Activated T-helper 2 cell treated with anti-CD3 and anti-CD28 coated beads, Interferon-gamma antibody, Interleukin-2, Interleukin-4, amounts not matched to agents 10 μg/mL and 5 μg/mL and 100 μg/mL, durations not matched to agents 14 hours and 24 hours and 36 hours (primary cell): ENCODE measurements at places on chromosomes 11 and 22. TPM values are rescaled to one million over a fixed set of nuclear protein-coding genes. Genes with fewer than 3 reads are reported as not detected.

DNA sequence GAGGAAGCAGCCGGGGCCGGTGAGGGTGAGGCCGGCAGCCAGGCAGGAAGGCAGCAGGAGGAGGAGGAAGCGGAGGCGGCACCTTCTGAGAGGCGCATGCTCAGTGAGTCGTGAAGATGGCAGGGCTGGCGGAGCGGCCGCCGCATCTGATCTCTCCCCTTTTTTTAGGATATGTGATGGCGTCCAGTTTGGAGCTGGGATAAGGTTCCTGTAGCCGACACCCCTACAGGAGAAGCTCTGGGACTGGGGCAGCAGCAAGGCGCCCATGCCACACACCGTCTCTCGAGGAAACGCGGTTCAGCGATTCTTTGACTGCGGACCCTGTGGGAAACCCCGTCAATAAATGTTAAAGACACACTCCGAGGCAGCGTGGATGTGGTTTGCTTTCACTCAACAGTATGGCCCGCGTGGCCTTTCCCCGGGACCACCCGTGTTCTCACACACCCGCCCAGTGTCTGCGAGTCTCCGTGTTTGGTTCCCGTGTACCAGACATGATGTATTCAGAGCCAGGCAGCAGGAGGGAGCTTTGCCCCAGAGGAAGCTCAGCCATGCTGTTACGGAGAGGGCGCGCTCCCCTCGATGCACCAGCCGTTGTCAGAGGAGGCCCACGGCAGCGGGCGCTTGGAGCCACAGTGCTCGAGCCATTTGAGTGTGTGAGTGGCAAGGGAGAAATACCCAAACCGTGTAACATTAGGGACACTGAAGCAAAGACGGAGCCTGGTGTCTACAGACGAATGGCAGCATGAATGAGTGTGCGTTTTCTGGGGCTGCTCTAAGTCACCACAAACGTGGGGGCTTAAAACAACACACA is 27.7 kb upstream of the PARVB start:
- H3K27ac ChIP-seq: peak overlapping the region; percentile 88
- H3K4me1 ChIP-seq: peaks cover 15% of the 10 kb centered on the region
- peaks cover 66% of the 10 kb centered on the region for H3K36me3 ChIP-seq
- DNase-seq: peak; percentile 60
- no peaks in the 10 kb centered on the region for H3K27me3 ChIP-seq
- H3K4me3 ChIP-seq: peak overlapping the region; percentile 90

APOL4 gene
- total RNA-seq: 0.48 and 0.52 TPM in 2 replicates

DNA sequence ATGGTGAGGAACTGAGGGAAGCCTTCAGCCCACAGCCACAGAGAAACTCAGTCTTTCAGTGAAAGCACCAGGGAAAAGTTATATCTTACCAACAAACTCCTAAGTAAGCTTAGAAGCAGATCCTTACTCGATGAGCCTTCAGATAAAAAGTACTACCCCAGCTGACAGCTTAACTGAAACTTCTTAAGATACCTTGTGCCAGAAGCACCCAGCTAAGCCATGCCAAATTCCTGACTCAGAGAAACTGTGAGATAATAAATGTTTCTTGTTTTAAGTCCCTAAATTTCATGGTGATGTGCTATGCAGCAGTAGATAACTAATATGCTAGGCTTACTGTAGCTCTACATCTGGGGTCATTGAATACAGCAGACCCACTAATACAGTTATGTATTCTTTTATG is 2025.0 kb downstream of the LRRC4C start:
- no peaks in the 10 kb centered on the region for H3K36me3 ChIP-seq
- H3K4me3 ChIP-seq: no peak overlapping the region
- H3K27me3 ChIP-seq: no peaks in the 10 kb centered on the region
- DNase-seq: no peak
- no peaks in the 10 kb centered on the region for H3K4me1 ChIP-seq

GRCh38 chr11:93000511-93001476 is 31.3 kb downstream of the MTNR1B start:
- no peaks in the 10 kb centered on the region for H3K36me3 ChIP-seq
- no peaks in the 10 kb centered on the region for H3K4me1 ChIP-seq
- no peak overlapping the region for H3K4me3 ChIP-seq
- no peak for DNase-seq
- no peak overlapping the region for H3K27ac ChIP-seq
- no peaks in the 10 kb centered on the region for H3K27me3 ChIP-seq

- H3K36me3 ChIP-seq: no peaks in the 10 kb centered on the region
- DNase-seq: no peak
- H3K4me3 ChIP-seq: no peak overlapping the region
Observed at GRCh38 chr22:18970176-18970947, 34.3 kb upstream of the PRODH start.

DNA sequence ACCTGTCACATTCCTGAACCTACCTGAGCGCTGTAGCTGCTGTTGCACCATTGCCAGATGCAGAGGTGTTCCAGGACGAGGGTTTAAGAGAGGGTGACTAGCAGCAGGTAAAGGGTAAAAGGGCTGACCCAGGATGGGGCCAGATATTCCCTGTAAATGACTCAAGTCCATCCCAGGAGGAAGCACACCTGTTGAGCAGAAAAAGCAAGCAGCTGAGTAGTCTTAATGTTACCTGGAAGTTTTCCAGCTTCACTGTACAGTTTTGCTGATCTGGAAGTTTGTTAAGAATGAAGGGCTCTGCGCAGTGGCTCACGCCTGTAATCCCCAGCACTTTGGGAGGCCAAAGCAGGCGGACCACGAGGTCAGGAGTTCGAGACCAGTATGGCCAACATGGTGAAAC is 41.3 kb downstream of the DRG1 start:
- no peak for DNase-seq
- no peaks in the 10 kb centered on the region for H3K27me3 ChIP-seq
- peaks cover 94% of the 10 kb centered on the region for H3K36me3 ChIP-seq
- H3K4me3 ChIP-seq: no peak overlapping the region
- peaks cover 5% of the 10 kb centered on the region for H3K4me1 ChIP-seq

- peaks cover 8% of the 10 kb centered on the region for H3K27me3 ChIP-seq
- peak overlapping the region; percentile 84 for H3K4me3 ChIP-seq
- peaks cover 11% of the 10 kb centered on the region for H3K36me3 ChIP-seq
- peaks cover 37% of the 10 kb centered on the region for H3K4me1 ChIP-seq
- H3K27ac ChIP-seq: no peak overlapping the region
Observed at GRCh38 chr11:45848654-45849081, 1.4 kb downstream of the CRY2 start.

C1QTNF4 gene
- 0.21 and 0.30 TPM in 2 replicates for total RNA-seq

GTPBP1 gene
- 101 and 106 TPM in 2 replicates for total RNA-seq

DNA sequence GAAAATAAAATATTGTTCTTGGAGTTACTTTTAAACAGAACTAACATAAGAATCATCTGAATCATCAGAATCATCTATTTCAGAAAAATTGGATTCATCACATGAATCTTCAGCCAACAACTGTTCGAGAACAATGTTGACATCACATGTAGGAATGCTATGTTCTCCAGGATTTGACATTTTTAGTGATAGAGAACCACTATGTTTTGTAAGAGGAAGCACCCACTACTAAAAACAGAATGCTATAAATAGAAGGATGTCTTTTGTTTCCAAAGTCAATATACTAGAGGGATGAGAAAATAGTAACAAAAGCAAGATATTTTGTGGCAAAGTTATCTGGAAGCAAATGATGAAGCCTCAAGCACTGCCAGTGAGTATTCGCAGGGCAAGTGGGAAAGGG is 263.4 kb upstream of the DDI1 start:
- no peaks in the 10 kb centered on the region for H3K36me3 ChIP-seq
- no peak overlapping the region for H3K4me3 ChIP-seq

GRCh38 chr22:48071828-48072227 is 1309.4 kb downstream of the TBC1D22A start:
- DNase-seq: no peak
- no peaks in the 10 kb centered on the region for H3K36me3 ChIP-seq
- no peak overlapping the region for H3K4me3 ChIP-seq
- H3K4me1 ChIP-seq: no peaks in the 10 kb centered on the region
- H3K27me3 ChIP-seq: peaks cover 27% of the 10 kb centered on the region

- H3K4me1 ChIP-seq: peaks cover 2% of the 10 kb centered on the region
- no peaks in the 10 kb centered on the region for H3K36me3 ChIP-seq
- peak; percentile 70 for DNase-seq
Observed at GRCh38 chr22:17830043-17830961, 56.0 kb upstream of the BID start.

RGL4 gene
- 4.9 and 5.7 TPM in 2 replicates for total RNA-seq

DNA sequence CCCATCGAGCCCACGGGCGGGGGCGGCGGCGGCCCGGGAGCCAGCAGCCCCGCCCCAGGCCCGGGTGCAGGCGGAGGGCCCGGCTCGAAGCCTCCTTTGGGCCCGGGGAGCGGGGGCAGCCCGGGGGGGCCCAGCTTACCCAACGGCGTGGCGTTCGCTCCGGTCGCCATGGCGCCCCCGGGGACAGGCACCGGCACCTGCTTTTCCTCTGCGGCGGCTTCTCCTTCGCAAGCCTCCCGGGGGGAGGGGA is 194 bp downstream of the SF1 start:
- peaks cover 52% of the 10 kb centered on the region for H3K4me1 ChIP-seq
- H3K4me3 ChIP-seq: peak overlapping the region; percentile 64

GRCh38 chr11:86183694-86184093 is 60.9 kb upstream of the EED start:
- peaks cover 24% of the 10 kb centered on the region for H3K4me1 ChIP-seq
- DNase-seq: no peak
- no peaks in the 10 kb centered on the region for H3K27me3 ChIP-seq
- H3K4me3 ChIP-seq: no peak overlapping the region

GRCh38 chr22:39457198-39457555 is 365 bp downstream of the MGAT3 start:
- no peak overlapping the region for H3K27ac ChIP-seq
- peaks cover 1% of the 10 kb centered on the region for H3K4me1 ChIP-seq
- no peak for DNase-seq

- peak overlapping the region; percentile 85 for H3K27ac ChIP-seq
- H3K27me3 ChIP-seq: no peaks in the 10 kb centered on the region
- H3K36me3 ChIP-seq: peaks cover 16% of the 10 kb centered on the region
- H3K4me3 ChIP-seq: peak overlapping the region; percentile 91
- H3K4me1 ChIP-seq: peaks cover 31% of the 10 kb centered on the region
- no peak for DNase-seq
Observed at GRCh38 chr11:4607096-4607495, 935 bp downstream of the TRIM68 start.

XKR3 gene
- total RNA-seq: not detected in 2 replicates

MRPL48 gene
- total RNA-seq: 63.1 and 67.1 TPM in 2 replicates

GRCh38 chr11:11268119-11268518 is 84.9 kb downstream of the CSNK2A3 start:
- no peaks in the 10 kb centered on the region for H3K4me1 ChIP-seq
- H3K4me3 ChIP-seq: no peak overlapping the region
- H3K36me3 ChIP-seq: no peaks in the 10 kb centered on the region
- no peak overlapping the region for H3K27ac ChIP-seq
- DNase-seq: no peak

GRCh38 chr11:33931067-33931466 is 39.2 kb upstream of the LMO2 start:
- no peak overlapping the region for H3K4me3 ChIP-seq
- no peaks in the 10 kb centered on the region for H3K4me1 ChIP-seq
- H3K27ac ChIP-seq: no peak overlapping the region
- no peaks in the 10 kb centered on the region for H3K36me3 ChIP-seq
- no peak for DNase-seq
